Skin of body (tissue), 3 donors: ENCODE measurements at places on chromosomes 5 and 9.
A peak's percentile ranks its signal among the peaks of the same experiment; 100 is the strongest.

DNA sequence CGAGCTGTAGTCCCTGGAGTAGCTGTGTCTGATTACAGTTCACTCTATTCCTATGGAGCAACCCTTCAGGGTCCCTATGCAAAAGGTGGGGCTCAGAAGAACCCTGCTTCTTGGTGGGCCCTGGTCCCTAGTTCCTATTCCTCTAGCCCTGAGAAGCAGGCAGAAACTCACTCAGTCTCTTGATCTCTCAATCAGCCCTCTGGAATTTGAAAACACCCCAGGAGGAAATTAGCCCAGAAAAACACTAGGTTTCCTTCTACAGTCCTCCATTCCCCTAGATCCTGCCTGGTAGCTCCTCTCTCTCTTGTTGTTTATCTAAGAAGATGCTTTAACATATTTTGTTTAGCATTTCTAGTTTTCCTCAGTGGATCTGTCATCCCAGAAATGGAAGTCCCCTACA is 7.6 kb downstream of the RGS3 start:
- DNase-seq, result no peak

- DNase-seq, result peak; percentile 94
These were observed 41.5 kb downstream of the SVEP1 start for GRCh38 chr9:110537841-110538646.

DNA sequence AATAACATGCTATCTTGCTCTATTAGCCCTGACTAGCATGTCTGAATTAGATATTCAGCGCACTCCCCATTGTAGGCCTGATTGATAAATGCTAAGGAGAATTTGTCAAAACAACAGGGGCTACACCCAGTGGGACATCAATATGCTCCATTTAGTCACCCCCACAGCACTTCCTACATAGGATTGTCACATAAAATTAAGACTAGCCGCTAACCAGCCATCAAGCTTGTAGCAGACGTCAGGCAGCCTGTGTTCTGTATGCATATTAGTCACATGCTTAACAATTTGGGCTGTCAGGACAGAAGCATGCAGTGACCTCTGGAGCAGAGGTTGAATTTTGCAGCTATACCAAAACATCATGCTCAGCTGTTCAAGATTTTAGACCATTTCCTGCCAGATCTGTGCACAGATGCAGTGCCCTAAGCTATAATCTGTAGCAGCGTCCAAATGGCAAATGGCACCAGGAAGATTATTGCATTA is 197.4 kb upstream of the ISL1 start:
- no peak for DNase-seq

DNA sequence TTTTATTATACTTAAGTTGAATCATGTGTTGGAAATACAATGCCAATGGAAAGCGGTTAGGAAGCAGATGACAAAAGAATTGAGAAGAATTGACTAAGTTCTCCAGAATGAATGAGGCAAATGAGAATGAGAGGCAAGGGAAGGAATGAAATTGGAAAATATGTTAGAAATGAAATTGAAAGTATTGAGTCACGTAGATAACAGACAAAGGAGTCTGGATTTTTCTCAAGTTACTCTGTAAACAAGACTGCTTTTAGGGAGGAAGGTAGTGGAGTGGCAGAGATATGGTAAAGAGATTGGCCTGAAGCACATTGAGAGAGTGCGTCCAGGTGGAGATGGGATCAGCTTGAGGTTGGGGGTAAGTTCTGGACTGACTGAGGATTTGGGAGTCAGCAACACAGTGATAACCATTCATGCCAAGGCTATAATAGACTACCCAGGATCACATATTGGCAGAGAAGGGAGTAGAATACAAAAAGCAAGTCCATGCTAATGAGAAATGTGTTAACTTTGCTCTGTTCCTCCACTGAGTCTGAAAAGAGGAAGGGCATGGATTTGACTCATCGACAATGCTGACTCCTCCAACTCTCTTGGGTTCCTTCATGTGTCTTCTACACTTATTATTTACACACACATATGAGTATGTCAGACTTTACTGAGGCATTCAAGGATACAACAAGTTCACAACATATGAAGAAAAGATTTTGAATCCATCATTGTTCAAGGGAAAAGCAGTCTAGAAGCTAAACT is 814.2 kb upstream of the ZNF608 start:
- no peak for DNase-seq

DNA sequence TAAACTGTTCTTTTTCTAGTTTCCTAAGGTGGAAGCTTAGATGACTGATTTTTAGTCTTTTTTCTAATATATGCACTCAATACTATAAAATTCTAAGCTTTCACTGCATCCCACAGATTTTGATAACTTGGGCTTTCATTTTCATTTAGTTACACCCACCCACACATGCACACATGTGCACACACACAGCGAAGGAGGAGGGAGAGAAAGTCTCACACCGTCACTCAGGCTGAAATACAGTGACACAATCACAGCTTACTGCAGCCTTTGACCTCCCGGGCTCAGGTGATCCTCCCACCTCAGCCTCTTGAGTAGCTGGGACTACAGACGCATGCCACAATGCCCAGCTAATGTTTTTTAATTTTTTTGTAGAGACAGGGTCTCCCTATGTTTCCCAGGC is 96.5 kb downstream of the SMIM23 start:
- DNase-seq, result no peak

GRCh38 chr5:90890180-90890579 is 331.6 kb downstream of the ADGRV1 start:
- no peak for DNase-seq

GRCh38 chr5:38874948-38875456 is 29.2 kb downstream of the OSMR start:
- no peak for DNase-seq

- DNase-seq, result no peak
These were observed 140.2 kb downstream of the TMC1 start for GRCh38 chr9:72661401-72662135.

- peak; percentile 54 for DNase-seq
These were observed 100.3 kb upstream of the PANK3 start for GRCh38 chr5:168679515-168679920.

GRCh38 chr9:2465921-2466460 is 155.6 kb upstream of the VLDLR start:
- DNase-seq, result no peak

DNA sequence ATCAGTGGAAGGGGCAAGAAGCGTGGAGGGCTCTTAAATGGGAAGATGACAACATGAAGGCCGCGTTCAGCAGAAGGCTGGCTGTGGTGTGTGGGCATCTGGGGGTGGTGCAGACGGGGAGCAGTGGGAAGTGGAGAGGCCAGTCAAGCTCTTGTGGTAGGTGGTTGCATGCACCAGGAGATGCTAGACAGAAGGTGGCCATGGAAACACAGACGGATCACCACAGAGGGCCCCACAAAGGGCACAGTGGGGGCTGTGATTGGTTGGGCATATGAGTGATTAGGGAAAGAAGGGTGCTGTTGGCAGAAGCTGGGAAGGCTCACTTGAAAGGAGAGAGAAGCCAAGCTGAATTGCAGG is 14.7 kb downstream of the MTMR12 start:
- no peak for DNase-seq

- DNase-seq, result peak; percentile 22
These were observed 28.5 kb downstream of the ANKDD1B start for GRCh38 chr5:75639535-75640311.

- no peak for DNase-seq
These were observed 45.1 kb upstream of the IL13 start for GRCh38 chr5:132612846-132613245.

- DNase-seq, result no peak
These were observed 334.3 kb downstream of the EBF1 start for GRCh38 chr5:158765407-158765806.

DNA sequence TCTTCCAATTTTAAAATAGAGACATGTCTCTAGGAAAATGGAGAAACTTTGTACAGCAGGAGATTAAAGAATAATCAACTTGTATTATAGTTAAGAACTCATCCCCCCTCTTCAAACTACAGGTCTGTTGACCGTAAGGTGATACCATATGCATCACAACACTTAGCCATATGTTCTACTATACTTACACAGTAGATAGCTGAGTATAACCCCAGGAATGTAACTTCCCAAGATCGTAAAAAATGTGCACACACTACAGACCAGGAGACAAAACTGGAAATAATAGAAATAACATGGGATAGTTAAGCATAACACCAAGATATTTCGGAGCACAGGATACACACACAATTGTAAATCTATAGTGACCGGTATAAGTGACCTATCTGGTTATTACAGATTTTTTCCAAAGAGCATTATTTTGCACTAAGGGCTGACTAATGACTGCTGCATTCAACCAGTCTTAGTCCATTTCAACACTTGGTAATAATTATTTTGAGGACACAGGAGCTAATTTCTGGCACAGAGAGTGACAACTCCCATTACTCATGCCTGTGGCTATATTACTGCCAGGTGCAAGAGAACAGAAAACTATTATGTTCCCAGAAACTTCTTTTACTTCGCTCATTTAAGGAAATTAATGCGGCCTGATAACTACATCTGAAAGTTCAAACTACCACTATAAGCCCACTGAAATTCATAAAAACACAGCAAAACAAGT is 15.4 kb upstream of the ZNF622 start:
- DNase-seq, result no peak

GRCh38 chr9:136225366-136225747 is 20.3 kb downstream of the QSOX2 start:
- DNase-seq, result no peak

- no peak for DNase-seq
These were observed 499.5 kb upstream of the KLF4 start for GRCh38 chr9:107989099-107989498.

- DNase-seq, result peak; percentile 64
These were observed 162.4 kb upstream of the ZNF608 start for GRCh38 chr5:124908581-124909451.

DNA sequence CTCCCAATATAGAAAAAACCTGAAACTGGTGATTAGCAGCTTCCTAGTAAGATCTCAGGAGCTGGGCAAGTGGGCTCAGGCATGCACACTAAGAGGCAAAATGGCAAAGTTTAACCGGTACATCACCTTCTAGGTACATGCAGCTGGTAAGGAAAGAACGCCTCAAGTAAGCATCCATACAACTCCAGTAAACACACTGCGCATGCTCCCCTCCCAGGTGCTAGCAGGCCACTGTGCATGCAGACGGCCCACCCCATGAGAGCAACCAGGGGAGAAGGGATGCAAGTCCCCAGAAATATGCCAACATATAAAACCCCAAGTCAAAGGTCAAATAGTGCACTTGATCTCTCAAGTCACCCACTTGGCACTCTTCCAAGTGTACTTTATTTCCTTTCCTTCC is 228.6 kb upstream of the KIF2A start:
- DNase-seq, result no peak

GRCh38 chr9:125497906-125498305 is 209.1 kb downstream of the MAPKAP1 start:
- no peak for DNase-seq

DNA sequence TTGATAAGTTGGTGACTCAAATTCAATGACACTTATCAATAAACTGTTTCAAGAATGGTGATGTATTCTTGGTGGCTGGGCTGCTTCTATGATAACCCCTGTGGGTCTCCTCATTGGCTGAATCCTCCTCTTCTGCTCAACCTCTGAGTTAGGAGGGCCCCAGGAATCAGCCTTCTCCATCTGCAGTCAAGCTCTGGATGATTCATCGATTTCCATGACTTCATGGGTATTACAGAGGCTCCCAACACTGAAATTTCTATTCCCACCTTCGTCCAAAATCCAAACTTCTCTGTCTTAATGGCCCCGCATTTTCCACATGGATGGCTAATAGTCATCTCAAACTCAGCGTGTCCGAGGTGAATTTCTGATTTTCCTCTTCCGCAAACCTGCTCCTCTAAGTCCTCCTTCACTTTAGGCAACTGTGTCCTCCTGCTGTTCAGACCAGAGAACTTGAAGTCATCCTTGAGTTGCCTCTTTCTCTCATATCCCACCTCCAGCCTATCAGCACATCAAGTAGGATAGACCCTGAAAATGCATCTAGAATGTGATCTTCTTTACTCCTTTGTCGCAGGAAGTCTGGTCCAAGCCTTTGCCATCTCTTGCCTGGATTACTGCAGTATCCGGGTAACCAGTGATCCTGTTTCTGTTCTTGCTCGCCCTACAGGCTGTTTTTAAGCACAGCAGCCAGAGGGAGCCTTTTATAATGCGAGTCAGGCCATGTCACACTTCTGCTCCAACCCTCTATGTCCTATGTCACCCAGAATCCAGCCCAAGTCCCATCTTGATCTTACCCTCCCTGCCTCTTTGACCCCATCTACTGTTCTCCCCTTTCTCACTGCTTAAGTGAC is 41.4 kb upstream of the IL7R start:
- DNase-seq, result no peak

DNA sequence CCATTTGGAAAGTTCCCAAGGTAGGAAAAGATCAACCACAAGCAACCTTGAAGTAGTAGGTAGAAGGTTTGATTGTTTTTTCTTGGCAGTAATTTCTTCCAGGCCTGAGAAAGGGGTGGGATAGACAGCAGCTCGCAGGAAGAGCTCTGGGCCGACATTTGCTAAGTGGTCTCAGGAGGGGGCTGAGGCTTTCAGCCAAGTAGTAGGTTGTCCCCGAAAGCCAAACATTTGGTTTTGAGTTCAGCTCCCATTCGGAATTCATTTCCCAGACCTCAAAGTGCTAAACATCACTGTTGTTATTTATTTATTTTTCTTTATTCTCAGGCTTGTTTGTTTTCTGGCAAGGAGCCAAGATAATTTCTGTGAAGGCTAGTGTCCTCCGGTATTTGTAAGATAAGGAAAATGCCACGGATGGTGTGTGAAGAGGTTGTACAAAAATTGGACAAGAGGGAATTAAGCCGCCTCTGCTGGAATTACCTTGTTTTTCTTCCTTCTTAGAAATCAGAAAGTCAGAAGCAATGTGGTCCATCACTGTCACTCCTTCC is 112.1 kb downstream of the KIF4B start:
- DNase-seq, result no peak

DNA sequence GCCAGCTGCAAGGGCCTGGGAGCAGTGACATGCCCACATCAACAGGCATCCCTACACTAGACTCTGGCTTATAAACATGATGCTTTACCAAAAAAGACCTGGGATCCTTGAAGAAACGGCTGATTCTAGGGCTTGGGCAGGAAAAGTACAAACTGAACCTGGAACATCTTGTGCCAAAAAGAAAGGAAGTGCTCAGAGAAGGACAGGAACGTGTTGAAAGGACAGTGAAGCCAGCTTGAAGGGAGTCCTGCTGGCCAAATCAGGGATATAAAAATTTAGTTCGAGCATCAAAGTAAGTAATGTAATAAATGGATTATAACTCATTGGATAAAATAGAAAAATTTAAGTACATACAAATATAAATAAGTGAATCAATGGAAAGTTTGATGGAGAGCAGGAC is 58.1 kb downstream of the ALDH7A1 start:
- DNase-seq, result no peak

- DNase-seq, result no peak
These were observed 15.7 kb downstream of the BRD3OS start for GRCh38 chr9:134040781-134041648.

- DNase-seq, result no peak
These were observed 1752.9 kb downstream of the MAT2B start for GRCh38 chr5:165258197-165258771.

- DNase-seq, result no peak
These were observed 18.2 kb upstream of the FNIP1 start for GRCh38 chr5:131814990-131815389.

DNA sequence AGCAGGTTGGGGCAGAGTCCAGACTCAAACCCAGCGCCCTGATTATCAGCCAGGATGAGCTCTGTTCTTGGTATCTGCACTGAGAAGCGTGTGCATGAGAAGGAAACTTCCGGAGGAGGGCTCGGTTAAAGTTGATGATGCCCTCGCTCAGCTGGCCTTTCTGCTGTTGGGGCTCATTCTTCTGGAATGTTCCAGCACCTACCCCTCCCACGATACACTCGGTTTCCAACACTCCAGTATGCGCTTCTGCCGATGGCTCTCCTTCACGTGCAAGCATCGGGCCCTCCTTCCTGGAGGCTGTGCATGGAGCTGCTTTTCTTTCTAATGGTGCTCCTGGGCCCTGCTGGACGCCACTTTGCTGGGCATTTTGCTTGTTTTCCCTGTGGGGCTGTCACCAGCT is 134.0 kb downstream of the RXRA start:
- DNase-seq, result no peak
